HepG2 (cell line): ENCODE measurements at places on chromosomes 12 and 14.

GRCh38 chr12:52741375-52742195, 35.6 kb downstream of the KRT76 start:
- DNase-seq = peak; percentile 24

- no peak for DNase-seq
Observed at GRCh38 chr14:100304825-100305323, 1.4 kb downstream of the SLC25A29 start.

GRCh38 chr12:12686472-12686871, 9.5 kb downstream of the GPR19 start:
- DNase-seq = no peak

- DNase-seq = no peak
Observed at GRCh38 chr14:98893675-98894074, 378.3 kb downstream of the BCL11B start.

DNA sequence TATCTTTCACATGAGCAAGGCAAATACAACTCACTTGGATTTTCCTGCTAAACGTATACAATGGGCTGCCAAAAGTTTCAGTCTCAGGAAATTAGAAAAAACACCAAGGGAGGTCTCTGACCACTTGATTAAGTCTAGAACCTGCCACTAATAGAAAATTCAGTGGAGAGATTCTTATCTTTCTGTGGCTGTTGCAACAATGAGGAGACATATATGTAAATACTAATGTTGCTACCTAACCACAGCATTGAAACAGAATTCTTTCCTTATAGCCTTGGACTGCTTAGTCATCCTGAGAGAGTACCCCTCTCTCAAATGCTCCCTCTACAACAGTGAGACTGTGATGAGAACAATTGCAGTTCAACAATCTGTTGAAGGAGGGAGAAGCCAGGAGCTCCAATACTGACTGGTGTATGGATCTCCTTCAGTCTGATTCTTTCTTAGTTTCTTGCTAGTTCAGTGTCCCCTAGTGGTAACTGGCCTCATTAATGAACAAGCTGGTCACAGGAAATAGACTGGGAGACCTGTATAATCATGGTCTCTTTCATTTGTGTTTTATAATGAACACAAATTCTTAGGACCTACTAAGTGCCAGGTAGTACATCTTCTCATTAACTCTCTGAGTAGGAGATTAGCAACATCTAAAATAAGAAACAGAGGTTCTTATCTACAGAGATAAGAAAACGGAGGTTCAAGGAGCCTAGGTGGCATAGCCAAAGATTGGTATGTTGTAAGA, 164.5 kb downstream of the SLC38A4 start:
- peak; percentile 77 for DNase-seq

DNA sequence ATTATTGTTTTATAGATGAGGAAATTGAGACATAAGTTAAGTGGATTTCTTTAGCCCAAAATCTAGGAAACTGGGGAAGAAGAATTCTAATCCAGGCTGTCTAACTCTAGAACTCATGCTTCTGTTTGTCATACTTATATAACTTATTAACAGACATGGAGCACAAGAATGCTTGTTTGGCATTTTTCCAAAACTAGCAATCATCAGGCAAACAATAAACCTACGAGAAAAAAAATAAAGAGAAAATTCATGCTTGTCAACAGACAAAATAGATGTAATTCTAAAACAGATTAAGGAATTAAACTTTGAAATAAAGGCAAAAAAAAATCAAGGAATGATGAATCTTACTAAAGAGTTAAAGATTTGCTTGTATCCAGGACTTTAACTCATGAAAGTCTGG, 103.1 kb downstream of the METTL25 start:
- DNase-seq = peak; percentile 13

DNA sequence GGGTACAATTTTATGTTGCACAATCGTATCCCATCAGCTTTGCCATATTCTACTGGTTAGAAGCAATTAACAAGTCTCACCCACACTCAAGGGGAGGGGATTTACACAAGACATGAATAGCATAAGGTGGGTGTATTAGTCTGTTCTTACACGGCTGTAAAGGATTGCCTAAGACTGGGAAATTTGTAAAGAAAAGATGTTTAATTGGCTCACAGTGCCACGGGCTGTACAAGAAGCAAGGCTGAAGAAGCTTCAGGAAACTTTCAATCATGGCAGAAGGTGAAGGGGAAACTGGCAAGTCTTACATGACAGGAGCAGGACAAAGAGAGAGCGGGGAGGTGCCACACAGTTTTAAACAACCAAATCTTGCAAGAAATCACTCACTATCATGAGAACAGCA, 231.8 kb upstream of the AMIGO2 start:
- no peak for DNase-seq
